ENCODE measurements at places on chromosomes 6 and 20.
A peak's percentile ranks its signal among the peaks of the same experiment; 100 is the strongest.

- no peak for DNase-seq
Observed at GRCh38 chr20:62305765-62306413, 3.1 kb downstream of the ADRM1 start.

DNA sequence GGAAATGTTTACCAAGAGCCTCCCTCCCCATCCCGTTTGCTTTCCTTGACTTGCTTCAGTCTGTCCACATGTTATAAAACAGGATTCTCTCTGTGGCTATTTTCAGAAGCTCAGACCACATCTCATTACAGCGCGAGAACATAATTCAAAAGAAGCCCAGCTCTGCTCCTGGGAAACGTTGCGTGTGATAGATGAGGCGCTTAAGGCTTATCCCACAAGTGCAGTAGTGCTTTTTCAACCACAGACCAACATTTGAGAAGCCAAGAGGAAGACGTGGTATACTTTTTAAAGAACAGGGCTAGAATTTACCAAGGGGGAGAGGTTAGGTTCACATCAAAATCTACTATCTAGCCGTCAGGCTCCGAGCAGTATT is 239.5 kb downstream of the SLC24A3 start:
- no peak for DNase-seq

DNA sequence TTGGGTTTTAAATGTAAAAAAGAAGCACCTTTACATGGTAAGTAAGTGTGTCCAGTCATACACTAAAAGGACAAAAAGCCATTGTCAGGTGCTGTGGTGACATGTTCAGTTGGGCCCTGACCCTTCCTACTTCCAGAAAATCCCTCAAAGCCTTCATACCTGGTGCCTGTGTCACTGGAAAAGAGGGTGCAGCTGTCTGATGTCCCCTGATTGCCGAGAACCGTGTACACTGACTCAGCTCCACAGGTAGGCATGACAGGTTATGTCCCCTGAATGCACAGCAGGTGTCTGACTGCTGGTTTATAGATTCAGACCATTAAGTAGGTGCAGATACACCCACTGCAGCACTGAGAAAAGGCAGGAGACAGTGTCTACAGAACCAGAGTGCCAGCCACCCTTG is 99.1 kb downstream of the FOXC1 start:
- no peak for DNase-seq

DNA sequence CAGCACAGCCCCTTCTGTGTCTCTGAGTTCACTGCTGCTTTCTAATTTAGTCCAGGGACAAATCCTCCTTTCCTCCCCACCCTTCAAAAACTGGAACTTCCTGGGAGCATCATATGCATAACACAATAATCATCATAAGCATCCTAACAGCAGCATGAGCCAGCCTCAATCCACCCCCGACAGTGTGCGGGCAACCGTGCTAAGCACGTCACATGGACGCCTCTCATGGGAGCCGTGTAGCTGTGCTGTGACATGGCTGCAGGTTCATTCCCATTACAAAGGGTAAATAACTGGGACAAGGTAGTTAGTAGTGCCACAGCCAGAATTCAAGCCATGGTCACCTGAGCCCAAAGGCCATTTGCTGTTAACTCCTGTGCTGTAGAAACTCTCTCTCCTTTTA is 24.5 kb upstream of the ULBP3 start:
- no peak for DNase-seq

DNA sequence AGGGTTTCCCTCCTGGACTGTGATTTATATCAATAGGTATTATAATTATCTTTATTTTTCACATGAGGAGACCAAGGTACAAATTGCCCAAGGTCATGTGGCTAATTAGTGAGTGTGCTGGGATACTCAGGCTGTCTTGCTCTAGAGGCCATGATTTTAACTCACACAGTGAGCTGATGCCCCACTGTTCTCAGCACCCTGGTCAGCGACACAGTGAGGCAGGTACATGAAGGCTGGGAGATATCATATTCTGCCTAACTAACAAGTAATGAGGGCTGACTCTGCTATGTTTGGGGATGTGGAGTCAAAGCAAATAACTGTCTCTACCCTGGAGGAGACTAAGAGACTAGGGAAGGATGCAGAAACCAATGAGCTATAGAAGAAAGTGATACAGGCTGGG is 501.1 kb downstream of the PTPRT start:
- no peak for DNase-seq

GRCh38 chr6:54716877-54717276 is 129.7 kb upstream of the FAM83B start:
- no peak for DNase-seq

- no peak for DNase-seq
Observed at GRCh38 chr6:70113171-70113570, 189.7 kb downstream of the COL9A1 start.

DNA sequence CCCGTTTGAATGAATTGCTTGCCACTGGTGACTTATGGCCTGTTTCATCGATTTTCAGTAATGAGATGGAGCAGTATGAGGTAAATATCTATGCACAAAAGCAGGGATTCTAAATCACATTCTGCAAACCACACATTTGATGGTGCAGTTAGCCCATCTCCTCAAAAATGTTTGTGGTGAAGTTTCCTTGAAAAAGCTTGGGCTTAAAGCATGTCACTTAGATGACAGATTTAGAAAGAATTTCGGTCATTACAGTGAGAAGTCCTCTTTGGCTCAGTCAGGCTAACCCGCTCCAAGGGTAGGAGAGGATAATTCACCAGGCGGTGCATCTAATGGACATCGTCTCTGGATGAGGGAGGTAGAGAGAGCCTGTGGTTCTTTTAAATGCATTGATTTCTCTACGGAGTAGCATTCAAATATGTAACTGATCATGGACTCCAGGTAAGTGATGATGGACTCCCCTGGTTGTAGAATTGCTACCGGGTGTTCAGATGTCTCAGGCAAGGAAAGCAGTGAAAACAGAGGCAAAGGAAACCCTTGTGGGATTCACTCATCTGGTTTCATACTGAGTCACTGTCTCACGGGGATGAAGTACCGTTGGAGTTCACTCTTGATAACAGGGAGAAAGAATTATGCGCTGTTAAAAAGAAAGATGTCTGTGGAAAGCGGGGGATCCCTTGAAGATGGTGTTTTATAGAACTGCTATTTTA is 65.3 kb downstream of the AIG1 start:
- no peak for DNase-seq

DNA sequence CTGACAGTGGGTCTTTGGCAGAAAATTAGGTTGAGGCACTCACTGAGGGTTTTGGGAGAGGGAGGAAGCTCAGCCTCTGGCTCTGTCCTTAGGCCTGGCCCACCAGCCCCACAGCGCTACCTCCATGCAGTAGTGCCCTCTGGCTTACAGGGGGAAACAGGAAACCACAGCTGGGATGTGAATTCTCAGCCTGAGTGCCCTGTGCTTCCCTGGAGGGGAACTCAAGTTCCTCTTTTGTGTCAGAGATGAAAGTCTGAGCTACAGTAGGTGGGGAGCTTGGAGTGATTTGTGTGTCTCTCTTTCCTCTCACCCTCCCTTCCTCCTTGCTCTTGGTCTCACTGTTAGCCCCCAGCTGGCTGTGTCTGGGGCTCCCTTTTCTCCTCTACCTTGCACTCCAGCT is 48.2 kb upstream of the BLCAP start:
- no peak for DNase-seq

DNA sequence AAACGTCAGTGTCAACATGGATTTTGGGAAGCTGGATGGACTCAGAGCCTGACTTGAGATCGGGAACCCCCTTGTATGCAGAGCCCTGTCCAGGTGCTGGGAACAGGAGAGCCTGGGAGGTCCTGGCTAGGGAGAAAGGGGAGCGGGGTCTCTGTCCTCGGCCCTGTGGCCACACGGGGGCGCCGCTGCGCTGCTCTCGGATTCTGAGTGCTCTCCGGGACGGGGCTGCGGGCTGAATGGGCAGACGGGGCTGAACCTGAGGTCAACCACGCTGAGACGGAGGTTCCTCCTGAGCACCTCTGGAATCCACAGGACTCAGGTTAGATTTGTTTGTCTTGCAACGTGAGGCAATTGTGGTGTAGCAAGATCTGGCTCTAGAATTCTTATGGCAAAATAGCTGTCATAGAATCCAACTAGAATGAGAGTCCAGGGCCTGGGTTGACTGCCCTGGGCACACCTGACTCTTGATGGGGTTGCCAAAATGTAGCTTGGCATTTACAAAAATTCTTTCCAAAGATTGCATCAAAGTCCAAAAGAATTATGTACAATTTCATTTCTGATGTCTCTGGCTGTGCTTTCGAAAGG is 20.6 kb upstream of the HLA-F start:
- DNase-seq: peak; percentile 63

DNA sequence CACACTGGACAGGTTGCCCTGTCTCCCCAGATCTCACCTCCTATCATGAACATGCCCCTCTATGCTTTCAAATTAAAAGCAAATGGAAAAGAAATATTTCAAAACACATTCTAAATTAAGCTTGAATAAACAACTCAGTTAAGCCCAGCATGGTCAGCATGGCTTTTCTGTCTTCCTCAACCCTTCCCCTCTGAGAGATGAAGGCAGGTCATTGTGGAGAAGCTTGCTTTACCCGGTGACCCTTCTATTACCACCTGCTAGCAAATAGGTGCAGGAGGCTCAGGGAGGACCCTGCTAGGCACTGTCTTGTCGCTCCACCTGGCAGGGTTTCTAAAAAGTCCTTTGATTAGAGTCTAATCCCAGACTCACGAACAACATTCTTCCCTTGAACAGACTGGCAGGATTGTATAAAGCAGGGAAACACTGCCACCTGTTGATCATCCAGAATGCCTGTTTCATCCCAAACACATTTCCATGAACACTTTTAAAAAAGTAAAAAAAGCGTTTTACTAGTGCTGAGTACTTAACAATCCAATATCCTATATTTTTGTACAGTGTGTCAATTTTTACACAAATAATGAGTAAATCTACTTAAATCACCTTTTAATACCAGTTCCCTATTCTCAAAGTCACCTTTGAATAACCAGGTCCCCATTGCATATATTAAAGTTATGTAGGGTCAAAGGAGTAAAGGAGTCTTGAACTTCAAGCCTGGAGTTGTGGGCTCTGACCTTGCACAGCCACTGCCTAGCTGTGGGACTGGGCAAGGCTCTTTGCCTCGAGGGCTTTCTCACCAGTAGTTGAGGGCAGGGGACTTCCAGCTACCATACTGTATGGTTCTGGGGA is 75.5 kb downstream of the GPR6 start:
- DNase-seq: no peak

GRCh38 chr6:55729665-55730064 is 145.7 kb downstream of the BMP5 start:
- DNase-seq: no peak

DNA sequence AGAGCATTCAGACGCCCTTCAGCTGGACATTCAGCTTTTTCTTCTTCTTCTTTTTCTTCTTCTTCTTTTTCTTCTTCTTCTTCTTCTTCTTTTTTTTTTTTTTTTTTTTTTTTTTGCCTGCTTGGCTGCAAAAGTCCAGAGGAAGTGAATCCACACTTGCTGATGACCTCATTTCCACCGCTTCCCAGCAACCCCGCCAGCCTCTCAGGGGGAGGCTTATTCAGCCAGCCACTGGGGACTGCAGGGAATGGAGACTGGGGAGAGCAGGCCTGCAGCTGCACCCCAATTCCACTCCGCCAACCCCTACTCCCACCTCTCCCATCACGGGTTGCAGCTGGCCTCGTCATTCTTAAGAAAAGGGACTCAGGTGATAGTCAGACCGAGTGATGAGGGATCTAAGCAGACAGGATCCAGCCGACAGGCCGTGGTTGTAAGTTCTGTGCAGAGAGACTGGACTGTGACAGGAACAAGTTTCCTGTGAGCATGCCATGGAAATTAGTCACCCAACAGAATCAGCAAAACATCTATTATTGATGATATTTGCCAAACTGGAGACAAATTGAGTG is 59.0 kb upstream of the QKI start:
- DNase-seq: no peak

- DNase-seq: no peak
Observed at GRCh38 chr20:38939686-38940085, 13.5 kb downstream of the FAM83D start.

- DNase-seq: no peak
Observed at GRCh38 chr20:20856306-20856705, 143.9 kb upstream of the RALGAPA2 start.

- no peak for DNase-seq
Observed at GRCh38 chr20:572727-573126, 29.1 kb upstream of the CSNK2A1 start.

DNA sequence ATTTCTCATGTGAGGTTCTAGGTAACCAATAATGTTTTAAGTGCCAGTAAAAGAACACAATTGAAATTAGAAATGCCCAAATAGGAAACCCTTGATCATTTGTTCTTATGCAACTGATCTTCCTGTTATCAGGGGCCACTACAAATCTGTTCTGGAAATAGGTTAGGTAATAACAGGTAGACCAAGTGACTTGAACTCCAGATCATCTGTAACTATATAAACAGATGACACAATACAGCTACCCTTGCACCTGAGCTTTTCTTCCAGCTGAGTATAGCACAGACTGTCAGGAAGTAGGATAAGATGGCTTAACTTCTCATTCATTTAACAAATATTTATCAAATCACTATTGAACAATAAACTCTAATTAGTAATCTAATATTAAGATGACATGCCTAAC is 52.5 kb downstream of the MAN1A1 start:
- no peak for DNase-seq

GRCh38 chr6:24547243-24547642 is 52.5 kb downstream of the ALDH5A1 start:
- no peak for DNase-seq

GRCh38 chr20:33644313-33645071 is 17.6 kb upstream of the C20orf144 start:
- DNase-seq: no peak

GRCh38 chr20:64210656-64211369 is 44.7 kb upstream of the PCMTD2 start:
- no peak for DNase-seq

DNA sequence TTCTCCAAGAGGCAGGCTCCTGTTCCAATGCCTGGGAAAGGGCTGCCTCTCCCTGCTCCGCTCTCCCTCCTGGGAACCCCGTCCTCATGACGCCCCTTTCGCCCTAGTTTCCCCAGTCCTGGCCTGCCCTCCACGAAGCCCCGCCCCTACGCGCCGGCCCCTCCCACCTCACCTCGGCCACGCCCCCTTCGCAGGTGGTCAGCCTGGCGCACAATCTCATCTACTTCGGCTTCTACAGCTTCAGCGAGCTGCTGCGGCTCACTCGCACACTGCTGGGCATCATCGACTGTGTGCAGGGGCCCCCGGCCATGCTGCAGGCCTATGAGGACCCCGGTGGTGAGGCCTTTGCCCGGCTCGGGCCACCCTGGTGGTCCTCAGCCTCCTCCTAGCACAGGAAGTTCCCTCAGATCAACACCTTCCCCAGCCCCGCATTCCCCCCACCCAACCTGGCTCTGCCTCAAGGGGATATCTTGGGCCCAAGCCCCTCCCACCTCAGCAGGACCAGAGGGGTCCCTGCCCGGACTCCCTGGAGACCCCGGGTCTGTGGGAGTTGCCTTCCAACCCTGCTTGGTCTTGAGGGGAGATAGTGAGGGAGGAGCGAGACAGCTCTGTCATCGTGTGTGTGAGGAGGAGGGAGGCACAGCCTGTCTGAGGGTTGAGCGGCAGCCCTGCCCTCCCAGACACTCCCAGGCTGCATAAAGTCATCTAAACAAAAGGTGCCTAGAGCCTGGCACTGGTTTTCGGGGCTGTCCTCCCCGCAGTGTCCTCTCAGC is 40.3 kb downstream of the UQCC2 start:
- DNase-seq: no peak
